Memory B cell (primary cell): ENCODE measurements at places on chromosomes 11 and 22.

DNA sequence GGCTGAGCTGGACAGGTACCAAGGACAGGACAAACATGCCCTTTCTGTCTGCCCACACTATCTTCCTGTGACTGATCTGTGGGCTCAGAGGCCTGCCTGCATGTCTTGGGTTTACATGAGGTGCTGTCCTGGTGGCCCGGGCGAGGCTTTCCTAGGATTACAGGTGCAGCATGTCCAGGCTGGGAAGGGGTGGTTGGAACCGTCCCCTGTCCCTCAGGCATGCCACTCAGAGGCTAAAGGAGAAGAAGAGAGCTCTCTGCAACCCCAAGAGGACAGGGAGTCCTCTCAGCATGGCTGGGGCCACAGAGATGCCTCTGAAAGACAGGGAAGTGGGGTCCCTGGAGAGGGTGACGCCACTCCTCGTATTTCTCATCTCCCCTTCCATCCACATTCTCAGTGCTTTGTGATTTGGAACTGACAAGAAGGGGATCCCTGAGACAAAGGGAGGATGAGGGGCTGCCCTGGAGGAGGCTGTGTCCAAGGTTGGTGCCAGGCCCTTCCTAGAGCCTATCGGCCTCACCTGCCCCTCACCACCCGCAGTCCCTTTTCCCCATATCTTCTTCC, 64.6 kb upstream of the LMO1 start:
- H3K27ac ChIP-seq, result no peak overlapping the region
- H3K27me3 ChIP-seq, result peaks cover 3% of the 10 kb centered on the region
- H3K4me3 ChIP-seq, result no peak overlapping the region
- no peaks in the 10 kb centered on the region for H3K36me3 ChIP-seq
- H3K4me1 ChIP-seq, result peaks cover 25% of the 10 kb centered on the region
- DNase-seq, result no peak

- H3K36me3 ChIP-seq, result peaks cover 36% of the 10 kb centered on the region
- no peak for DNase-seq
- H3K4me3 ChIP-seq, result no peak overlapping the region
- H3K4me1 ChIP-seq, result peaks cover 4% of the 10 kb centered on the region
- no peak overlapping the region for H3K27ac ChIP-seq
Measured at GRCh38 chr11:68929706-68930570, 26.2 kb downstream of the IGHMBP2 start.

DNA sequence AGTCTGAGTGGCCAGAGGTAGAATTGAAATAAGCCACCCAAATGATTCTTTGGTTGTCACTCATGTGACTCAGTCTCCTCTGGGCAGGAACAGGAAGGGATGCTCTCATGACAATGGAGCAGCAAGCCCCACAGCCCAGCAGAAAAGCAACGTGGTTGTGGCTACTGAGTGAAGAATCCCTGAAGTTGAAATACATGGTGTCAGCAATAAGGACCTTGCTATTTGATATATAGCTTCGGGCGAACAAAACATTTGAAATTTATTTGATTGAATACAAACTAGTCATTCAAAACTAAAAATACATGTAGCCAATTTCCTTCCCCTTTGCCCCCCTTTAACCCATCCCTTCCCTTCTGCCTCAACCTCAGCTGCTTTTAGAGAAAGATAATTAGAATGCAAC, 14.5 kb upstream of the DTX4 start:
- no peaks in the 10 kb centered on the region for H3K27me3 ChIP-seq
- no peak for DNase-seq
- no peak overlapping the region for H3K27ac ChIP-seq
- no peaks in the 10 kb centered on the region for H3K36me3 ChIP-seq
- no peak overlapping the region for H3K4me3 ChIP-seq
- peaks cover 19% of the 10 kb centered on the region for H3K4me1 ChIP-seq

DNA sequence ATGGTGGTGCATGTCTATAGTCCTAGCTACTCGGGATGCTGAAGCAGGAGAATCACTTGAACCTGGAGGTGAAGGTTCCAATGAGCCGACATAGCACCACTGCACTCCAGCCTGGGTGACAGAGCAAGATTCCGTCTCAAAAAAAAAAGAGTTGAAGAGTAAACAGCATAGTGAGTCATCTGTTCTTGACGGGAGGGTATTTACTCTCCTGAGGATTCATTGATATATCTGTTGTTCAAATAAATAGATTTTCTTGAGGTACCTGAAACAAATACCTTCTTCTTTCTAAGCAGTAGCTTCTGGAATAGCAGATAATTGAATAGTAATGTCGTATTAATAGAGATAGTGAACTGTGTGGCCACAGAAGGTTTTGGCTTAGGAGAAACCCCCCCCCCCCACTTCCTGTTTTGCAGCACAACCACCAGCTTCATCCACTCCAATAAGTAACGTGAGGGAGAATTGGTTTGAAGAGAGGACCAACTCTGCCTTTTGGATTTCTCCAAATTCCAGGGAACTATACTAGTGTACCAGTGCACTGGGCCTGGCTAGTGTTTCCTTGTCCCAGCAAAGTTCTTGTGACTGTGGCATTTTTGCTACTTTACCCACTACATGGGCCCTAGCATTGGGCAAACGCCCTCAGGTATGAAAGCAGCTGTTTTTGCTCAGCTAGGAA, 90.0 kb downstream of the PRMT3 start:
- no peak overlapping the region for H3K27ac ChIP-seq
- no peaks in the 10 kb centered on the region for H3K27me3 ChIP-seq
- H3K36me3 ChIP-seq, result peaks cover 24% of the 10 kb centered on the region

DNA sequence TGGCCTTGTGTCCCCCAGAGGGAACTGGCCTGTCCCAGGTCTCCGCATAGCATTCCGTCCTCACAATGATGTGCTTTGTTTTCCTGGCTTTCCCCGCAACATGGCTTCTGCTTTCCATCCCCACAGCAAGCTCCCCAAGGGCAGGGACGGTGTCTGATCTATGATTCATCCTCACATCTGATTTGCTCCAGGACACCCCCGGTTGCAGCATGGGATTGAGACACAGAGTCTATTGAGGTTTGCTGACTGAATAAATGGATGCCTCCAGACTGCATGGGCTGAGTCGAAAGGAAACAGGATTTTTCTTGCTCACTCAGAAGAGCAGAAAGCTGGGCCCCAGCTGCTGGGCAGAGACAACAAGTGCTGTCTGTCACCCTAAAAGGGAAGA, 40.2 kb downstream of the LMO1 start:
- DNase-seq, result no peak
- peaks cover 5% of the 10 kb centered on the region for H3K4me1 ChIP-seq
- H3K36me3 ChIP-seq, result no peaks in the 10 kb centered on the region
- no peak overlapping the region for H3K27ac ChIP-seq

GRCh38 chr11:28631148-28631547, 523.0 kb downstream of the METTL15 start:
- no peak overlapping the region for H3K4me3 ChIP-seq
- H3K4me1 ChIP-seq, result no peaks in the 10 kb centered on the region
- no peak for DNase-seq

DNA sequence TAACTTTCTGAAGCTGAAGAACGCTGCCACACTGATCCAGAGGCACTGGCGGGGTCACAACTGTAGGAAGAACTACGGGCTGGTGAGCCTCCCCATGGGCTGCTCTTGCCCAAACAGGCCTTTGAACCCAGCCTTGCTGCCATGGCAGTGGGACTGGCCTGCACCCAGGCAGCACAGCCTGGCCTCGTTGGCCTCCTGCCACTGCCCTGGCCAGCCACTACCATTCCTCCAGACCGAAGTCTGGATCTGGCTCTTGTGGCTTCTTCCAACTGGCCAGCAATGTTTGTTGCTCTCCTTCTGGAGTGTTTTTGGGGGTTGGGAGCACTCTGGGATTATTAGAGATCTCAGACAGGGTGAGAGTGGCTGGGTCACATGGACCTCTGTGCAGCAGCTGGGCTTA, 51.0 kb downstream of the MYO7A start:
- no peak overlapping the region for H3K27ac ChIP-seq
- no peak overlapping the region for H3K4me3 ChIP-seq
